Esophagus muscularis mucosa (tissue), 4 donors: ENCODE measurements at places on chromosomes 1 and 21. TPM values are rescaled to one million over a fixed set of nuclear protein-coding genes. Genes with fewer than 3 reads are reported as not detected.

The CFAP74 gene
- total RNA-seq: not detected

The EPHA8 gene
- not detected for total RNA-seq

DNA sequence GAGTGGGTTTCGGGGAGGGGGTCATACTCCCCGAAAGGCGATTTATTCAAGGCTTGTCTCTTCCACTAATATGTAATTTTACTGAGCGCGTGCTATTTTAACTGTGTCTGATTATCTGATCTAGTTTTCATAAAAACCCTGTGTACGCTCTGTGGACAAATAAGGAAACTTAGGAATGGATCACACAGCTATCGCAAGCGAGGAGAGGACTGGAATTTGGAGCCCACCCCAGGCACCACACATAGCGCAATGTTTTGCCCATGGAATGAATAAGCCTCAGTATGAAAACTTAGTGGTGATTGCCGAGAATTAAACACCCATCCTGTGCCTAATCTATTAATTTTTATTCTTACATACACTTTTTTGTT is 9.8 kb upstream of the RAB42 start:
- no peak for DNase-seq

DNA sequence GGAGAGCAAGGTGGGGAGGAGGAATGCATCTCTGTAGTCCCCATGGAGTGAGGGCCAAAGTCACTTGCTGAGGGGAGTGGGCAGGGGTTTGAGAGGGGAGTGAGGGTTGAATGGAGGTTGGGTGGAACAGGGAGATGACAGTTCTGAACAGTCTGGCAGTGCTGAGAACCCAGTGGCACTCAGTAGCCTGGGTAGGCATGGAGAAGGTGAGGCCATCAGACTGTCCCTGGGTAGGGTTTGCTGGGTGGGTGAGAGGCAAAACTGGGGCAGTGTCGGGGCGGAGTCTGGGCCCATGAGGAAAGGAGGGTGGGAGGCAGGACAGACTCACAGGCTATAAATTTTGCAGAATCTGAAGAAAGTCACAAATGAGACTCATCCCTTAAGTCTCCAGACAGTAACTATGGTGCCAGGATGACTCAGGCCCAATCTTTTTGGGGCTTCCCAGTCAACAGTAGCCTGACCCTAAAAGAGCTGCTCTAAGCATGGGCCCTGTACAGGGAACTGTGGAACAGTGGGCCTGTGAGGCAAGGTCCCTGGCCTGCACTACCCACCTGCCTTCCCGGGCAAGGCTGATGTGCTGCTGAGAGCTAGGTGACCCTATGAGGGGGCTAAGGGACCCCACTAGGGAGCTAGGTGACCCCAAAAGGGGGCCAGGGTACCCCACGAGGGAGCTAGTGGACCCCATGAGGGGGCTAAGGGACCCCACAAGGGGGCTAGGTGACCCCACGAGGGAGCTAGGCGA is 51.0 kb upstream of the DMRTB1 start:
- no peak for DNase-seq

DNA sequence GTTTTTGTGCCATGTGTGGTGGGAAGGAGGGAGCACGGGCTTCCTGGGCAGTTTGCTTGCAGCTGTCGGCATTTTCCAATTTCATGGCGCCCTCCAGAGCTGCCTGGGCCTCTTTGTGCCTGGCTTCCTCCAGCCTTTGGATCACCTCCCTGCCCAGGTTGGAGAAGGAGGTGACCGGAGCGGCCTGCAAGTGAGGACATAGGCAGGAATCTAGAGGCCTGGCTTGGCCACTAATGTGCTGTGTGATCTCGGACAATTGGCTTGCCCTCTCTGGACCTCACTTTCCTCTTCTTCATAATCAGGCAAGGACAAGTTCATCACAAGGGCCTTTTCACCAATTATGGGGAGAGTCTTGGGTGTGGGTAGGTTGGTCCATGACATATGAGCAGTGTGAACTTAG is 245.1 kb downstream of the MATN1 start:
- DNase-seq: no peak
